ENCODE measurements at places on chromosomes 4 and X.

DNA sequence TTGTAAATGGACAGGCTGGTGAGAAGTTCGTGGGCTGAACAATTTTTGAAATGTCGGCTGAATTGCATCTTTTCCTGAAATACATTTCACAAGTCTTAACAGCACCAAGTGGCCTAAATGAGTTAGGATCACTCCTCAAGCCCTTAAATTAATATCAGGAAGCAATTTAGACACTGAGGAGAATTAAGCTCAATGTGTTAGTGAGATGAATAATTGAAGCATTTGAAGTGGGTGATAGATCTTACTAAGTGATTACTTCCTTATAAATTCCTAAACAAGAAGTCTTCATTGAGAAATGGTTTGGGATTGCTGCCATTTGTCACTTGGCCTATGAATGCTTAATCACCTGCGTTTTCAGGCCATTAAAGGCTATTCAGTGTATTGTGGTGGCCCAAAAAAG is 116.8 kb downstream of the NAA11 start:
- DNase-seq: no peak

DNA sequence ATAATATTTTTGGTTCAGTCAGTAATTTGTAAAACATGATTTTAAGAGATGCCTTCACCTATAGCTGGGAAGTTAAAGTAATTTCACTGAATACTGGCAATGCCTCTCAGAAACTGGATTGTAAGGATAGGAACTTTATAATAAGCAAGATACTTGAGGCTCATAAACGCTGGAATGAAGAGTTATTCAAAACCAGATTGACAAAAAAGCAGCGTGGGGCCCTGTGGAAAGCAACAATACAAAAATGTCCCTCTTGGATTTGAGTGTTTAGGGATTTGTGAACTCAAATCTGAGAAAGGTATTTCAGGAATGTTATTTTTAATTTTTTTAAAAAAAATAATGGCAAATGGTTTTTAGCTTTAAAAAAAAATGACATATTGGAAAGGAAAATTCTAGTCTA is 94.6 kb downstream of the ANK2 start:
- no peak for DNase-seq

- no peak for DNase-seq
Measured at GRCh38 chr4:114056599-114056998, 77.2 kb upstream of the ARSJ start.

DNA sequence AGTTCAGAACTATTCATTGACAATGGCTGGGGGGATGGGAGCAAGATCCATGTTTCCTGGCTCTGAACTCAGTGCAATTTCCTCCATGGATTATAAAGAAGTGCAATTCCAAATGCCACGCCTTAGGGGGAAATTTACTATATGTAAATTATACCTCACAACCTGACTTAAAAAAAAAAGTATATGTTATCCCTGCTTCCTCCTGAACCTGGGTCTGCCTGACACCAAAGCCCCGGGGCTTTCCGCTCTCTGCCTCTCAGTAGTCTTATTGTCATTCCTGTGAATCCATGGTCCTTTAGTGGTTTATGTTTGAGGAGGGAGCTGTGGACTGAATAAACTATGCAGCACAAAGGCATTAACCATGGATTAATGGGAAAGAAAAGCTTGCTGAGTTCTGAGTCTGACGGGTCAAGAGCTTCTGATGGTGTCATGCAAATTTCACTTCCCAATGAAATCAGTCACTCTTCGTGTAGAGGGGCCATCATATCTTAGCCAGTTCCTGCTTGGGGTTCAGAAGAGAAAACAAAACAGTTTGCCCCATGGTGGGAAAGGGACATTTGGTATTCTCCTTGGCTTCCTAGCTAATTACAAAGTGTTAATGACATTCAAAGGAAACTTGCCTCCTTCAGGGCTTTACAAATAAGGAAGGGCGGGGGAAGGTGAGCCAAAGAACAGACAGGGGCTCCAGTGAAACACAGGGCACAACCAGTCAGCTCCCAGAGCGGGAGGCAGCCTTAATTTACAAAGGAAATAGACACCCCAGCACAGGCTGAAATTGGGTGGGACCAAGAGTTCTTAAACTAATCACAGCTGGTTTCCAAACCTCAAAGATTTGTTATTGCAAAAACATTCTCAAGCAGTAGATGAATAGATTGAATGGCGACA is 14.3 kb downstream of the FAM9C start:
- DNase-seq: no peak

DNA sequence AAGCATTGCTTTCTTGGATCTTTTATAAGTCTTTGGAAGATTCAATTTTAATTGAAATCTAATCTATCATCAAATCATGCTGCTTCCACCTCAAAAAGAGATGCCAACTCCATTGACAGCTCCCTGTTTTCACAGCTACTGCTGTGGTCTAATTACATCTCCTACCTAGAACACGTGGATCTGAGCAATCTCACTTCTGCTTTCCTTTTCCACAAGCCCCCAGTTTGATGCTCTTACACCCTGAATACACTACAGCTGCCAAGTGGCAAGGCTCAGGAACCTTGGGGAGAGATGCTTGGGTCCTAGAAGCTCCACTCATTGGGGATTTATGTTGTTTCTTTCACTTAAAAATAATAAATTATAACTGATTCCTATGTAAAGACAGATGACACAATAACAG is 172.0 kb downstream of the CFAP299 start:
- DNase-seq: no peak

DNA sequence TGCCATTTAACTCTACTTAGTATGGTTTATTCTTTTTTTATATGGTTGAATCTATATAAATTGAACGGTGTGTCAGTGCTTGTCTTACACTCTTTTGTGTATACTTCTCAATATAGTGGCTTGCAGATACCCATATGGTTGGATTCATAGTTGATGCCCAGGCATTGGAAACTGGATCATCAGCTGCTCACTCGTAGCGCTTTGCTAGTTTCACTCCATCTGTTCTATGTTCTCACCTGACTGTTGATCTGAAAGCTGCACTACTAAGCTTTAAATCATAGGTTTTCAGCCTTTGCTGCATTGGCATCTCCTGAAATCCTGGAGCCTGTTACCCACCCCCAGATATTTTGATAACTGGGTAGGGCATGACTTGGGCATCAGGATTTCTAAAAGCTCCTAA is 121.6 kb upstream of the DCLK2 start:
- DNase-seq: no peak

GRCh38 chr4:13922873-13923645 is 295.5 kb upstream of the BOD1L1 start:
- no peak for DNase-seq

- no peak for DNase-seq
Measured at GRCh38 chr4:169229571-169230028, 41.2 kb downstream of the SH3RF1 start.

GRCh38 chrX:3545901-3546300 is 167.5 kb downstream of the PRKX start:
- DNase-seq: no peak

GRCh38 chrX:29143356-29143755 is 556.1 kb downstream of the IL1RAPL1 start:
- no peak for DNase-seq

GRCh38 chr4:92600638-92601037 is 296.9 kb downstream of the GRID2 start:
- DNase-seq: no peak

- no peak for DNase-seq
Measured at GRCh38 chr4:7427361-7427760, 7.4 kb downstream of the PSAPL1 start.

- DNase-seq: no peak
Measured at GRCh38 chrX:132411310-132411977, 77.4 kb downstream of the MBNL3 start.

DNA sequence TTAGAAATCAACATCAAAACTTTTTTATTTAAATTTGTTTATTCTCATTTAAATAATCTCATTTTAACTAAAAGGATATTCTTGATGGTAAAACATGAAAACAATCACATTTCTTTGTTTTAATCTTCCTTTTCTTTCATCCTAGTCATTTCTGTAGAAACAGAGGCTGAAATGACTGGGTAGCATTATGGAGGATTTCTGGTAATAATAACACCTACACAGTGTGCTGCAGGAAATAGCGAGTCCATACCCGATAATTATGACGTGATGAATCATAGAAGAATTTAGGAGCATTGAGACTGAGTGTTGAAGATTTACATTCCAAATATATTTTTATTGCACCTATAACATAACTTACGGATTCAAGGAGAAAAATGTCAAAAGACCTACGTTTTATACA is 31.4 kb upstream of the BBS12 start:
- peak; percentile 49 for DNase-seq

- no peak for DNase-seq
Measured at GRCh38 chrX:65707151-65707550, 39.7 kb downstream of the MSN start.

DNA sequence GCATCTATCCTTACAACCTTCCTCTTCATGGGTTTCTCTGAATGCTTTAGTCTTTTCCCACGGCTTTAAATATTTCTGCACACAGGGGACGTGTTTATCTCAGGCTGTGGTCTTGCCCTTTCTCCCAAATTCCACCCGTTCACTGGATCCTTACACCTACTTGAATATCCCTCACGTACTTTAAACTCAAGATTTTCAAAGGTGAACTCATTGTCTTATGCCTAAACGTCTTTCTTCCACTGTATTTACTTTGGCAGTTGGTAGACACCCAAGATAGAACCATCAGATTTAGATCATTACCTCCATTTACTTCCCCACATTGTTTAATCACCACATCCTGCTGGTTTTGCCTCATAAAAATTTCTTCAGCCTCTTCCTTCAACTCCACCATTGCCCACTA is 269.2 kb downstream of the CBLL2 start:
- DNase-seq: no peak

- DNase-seq: no peak
Measured at GRCh38 chrX:152843852-152844251, 13.0 kb downstream of the NSDHL start.

DNA sequence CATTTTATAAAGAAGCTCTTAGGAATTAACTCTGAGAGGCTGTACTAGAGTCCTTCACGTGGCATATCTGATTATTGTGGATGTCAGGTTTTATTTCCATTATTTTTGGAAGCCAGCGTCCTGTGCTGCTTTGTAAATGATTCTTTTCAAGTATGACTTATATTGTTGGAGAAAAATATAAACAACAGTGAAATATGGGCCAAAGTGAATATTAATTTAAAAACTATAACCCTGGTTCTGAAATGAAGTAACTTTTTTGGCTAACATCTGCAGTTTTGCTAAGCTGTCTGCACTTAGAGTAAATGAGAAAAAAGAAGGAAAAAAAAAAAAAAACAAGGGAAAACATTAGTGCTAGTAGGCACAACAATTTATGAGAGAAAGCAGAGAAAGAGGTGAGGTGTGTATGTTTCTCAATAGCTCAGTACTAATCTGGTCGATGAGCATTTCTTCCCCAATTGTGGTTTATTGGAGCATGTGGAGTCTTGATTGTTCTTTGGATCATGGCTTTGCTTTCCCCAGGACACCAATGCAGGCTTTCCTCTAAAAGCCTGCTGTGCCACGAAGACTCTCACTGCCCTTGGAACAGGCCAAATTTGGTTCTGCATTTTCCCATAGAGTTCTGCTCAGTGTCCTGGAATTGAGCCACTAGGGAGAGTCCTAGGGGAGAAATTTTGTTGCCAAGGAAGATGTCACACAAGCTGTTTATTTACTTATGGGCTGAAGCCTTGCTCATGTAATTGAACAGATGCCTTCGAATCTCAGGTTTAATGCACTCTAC is 273.3 kb downstream of the DKK2 start:
- no peak for DNase-seq

DNA sequence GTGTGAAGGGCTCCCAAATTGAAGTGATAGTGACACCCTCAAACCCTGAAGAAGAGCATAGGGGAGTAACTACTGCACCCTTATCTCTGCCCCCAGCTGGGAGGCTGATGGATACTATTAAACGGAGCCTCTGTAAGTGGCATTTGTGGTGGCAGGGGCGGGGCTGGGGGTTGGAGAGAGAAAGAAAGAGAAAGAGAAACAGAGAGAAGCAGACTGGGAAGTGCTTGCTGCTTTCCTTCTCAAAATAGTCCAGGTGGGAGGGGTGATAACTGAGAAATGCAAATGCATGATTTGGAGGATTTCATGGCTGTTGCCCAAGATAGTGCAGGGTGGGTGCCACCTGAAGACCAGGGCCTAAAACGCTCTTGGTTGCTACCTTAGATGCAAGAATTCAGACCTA is 253.5 kb upstream of the GATB start:
- DNase-seq: peak; percentile 81

GRCh38 chr4:158782551-158783360 is 13.9 kb downstream of the FNIP2 start:
- DNase-seq: no peak

GRCh38 chr4:78437608-78438088 is 113.9 kb upstream of the ANXA3 start:
- DNase-seq: no peak

GRCh38 chr4:3392321-3392720 is 49.4 kb upstream of the HGFAC start:
- no peak for DNase-seq

DNA sequence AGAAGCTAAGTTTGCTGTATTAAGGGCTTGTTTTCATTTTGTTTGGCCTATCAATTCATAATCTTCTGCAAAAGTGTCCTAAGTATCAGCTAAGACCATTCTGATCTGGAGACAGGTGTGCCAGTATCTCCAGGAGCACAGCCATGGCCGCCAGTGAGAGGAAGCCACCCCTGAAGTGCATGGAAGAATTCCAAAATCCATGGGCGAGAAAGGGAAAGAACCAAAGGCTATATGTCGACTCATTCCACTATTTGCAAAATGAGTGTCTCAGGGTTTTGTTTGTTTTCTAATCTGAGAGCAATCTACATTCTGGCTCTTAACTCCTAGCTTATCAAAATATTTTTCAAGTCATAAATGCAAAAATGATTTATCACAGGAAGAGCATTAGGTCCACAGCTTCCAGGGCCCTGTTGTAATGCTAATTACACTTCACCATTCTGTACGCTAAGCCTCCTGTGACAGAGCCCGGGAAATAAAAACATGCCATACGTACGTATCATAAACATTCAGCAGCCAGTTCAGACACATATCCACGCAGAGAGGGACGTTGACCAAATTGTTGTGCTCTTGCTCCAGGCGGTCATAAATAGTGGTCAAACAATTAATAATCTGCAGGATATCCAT is 137.3 kb upstream of the FTHL17 start:
- no peak for DNase-seq

DNA sequence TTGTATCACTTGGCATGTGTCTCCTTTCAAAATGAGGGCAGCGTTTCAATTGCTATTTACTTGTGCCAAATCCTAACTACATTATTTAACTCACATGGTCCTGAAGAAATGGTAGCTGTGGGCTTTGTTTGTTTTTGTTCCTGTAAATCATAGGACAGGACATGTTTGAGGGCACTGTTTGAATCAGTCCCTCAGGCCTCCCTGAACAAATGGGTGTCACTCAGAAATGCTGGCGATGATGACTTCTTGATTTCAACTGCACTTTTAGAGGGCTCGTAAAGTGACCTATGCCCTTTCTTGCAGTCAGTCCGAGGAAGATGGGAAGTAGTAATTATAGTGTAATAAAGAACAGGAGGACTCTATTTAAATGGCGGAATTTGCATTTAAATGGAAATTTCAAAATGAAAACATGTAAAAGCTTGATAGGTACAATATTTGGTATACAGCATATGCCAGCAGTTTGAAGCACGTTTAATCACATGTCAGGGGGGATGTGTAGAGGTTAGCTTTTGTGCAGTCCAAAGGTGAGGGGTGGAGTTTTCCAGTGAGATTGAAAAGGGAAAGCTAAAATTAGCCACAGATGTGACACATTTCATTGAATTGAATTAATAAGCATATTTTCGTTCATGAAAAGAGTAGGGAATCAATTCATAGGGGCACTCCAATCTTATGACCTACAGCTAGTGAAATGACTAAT is 1958.7 kb upstream of the IGFBP7 start:
- DNase-seq: no peak
